ENCODE measurements at places on chromosomes 16 and 17.

DNA sequence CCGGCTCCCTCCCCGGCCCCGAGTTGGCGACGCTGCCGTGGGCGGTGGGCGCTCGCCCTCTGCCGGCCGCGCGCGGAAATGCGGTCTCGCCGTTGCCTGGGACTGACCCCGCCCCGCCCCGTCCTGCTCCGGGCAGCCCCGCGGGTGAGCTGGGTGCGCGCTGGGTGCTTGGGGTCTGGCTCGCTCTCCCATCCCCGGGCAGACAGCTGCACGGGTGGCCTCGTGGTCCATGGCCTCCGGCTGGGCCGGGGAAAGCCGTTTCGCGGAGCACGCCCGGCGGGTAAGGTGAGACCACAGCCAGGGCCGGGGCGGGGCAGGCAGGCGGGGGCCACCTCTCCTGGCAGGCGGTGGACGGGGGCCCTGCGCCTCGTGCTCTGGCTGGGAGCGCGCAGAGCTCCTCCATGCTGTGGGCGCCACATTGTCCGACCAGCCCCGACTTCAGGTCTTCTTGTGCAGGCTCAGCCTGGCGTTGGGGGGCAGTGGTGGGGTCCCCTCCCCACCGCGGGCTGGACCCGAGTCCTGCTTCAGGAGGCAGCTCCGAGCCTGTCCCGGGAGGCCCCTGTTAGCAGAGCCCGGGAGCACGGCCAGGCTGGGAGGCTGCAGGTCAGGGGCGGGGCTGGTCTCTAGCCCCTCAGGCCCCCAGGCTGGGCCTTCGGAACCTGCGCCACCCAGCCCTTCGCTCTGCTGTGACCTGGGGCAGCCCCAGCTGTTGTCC is 7.0 kb upstream of the C1QTNF8 start:
- peak; percentile 39 for DNase-seq

DNA sequence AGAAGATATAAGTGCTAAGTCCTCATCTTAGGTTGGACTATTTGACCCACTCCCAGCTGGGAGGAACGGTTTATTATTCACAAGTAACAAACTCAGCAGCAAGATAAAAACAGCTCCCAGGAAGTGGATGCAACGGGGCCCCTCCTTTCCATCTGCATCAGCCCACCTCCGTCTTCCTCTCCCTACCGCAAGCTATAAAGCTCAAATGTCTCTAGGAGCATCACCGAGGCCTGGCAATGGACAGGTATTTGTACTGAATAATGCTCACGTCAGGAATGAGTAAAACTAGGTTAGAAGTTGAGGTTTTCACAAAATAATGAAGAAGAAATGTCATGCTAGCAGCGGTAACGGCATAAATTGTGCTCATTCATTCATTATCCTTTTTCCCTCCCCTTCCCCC is 408.7 kb upstream of the PSMD7 start:
- DNase-seq, result no peak

GRCh38 chr16:18018376-18018775 is 318.2 kb downstream of the NPIPA8 start:
- no peak for DNase-seq

- peak; percentile 51 for DNase-seq
These were observed 1.7 kb downstream of the MYOCD start for GRCh38 chr17:12667299-12667958.

DNA sequence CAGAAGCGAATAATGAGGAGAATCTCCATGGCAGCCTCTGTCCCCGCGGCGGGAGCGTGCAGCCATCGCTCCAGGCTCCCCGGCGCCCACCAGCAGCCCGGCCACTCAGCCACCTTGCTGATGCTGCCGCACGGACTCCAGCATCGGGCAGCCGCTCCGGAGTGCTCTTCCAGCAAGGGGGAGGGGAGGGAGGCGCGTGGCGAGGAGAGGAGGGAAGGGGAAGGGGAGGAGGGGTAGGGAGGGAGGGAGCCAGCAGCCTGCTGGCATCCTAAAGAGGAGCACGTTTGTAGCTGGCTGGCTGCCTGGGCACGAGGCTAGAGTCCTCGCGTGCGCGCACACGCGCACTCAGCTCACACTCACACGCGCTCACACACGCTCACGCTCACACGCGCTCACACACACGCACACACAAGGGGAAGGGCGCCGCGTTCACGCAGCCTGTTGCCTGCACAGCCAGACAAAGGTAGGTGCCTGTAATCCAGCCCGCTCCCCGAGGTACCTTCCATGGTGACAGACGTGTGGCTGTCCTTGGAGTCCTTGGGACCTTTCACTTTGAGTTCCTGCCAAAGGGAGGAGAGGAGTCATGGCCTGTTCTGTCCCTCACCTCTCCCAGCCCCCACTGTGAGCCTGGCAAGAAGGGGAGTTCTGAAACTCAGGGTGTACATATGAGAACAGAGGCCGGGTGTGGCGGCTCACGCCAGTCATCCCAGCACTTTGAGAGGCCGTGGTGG is 82.1 kb downstream of the TIMM22 start:
- no peak for DNase-seq

DNA sequence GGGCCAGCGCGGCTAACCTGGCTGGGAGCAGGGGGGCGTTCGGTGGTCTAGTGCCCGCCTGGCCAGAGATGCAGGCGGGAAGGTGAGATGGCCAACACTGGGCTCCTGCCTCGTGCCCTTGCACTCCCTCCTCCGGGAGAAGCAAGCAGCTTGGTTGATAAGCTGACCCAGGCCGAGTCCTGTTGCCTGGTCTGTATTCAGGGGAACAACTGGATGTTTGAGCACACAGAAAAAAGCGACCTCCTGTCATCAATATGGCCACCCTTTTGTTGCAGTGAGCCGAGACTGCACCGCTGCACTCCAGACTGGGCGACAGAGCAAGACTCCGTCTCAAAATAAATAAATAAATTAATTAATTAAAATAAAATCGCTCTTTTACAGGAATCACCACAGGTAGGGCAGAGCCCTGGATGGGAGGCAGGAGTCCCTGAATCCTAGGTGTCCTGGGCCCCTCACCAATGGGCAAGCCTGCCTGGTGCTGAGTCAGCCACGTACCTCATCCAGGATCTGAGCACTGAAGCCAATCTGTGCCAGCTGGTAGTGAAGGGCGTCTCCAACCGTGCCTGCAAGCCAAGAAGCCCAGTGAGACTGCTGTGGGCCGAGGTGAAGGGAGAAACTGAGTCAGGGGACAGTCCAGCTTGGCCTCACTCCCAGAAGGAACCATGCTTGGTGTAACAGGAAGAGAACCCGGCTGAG is 31.8 kb downstream of the HASPIN start:
- DNase-seq, result no peak

GRCh38 chr16:66881014-66881417 is 701 bp downstream of the PDP2 start:
- no peak for DNase-seq

DNA sequence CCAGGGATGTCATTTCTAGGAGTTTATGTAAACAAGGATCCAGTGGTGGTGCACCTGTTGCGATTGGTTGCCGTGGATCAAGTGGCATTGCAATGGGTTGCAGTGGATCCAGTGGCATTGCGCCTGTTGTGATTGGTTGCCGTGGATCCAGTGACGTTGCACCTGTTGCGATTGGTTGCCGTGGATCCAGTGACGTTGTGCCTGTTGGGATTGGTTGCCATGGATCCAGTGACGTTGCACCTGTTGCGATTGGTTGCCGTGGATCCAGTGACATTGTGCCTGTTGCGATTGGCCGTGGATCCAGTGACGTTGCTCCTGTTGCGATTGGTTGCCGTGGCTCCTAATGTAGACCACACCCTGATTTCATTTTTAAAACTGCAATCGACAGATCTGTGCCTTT is 56.2 kb upstream of the CRISPLD2 start:
- DNase-seq, result no peak

DNA sequence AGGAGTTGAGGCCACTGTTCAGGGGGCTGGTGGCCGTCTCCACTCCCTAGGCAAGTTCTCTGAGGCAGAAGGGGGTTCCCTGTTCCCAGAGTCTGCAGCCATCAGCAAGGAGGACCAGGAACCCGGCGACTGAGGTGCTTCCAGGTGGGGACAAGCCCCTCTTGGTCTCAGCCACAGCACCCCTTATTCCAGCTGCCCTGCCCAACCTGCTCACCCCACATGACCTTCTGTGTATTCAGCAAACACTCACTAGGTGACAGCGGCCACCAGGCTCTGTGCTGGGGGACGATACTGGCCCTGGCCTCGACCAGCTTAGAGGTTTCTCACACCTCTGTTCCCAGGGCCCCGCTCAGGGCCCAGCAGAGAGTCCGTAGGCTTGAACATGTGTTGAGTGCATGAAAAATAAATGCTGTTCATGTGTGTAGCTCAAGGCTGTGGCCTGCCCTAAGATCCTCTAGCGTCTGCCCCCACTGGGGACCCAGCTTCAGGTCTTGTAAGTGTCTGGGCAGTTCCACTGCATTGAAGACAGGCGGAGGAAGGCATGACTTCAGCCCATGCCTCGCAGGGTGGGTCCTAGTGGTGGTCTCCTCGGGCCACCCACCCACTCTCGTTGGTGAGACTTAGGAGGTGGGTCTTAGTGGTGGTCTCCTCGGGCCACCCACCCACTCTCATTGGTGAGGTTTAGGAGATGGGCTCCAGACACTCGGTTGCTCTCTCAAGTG is 44.2 kb downstream of the NT5M start:
- DNase-seq, result no peak

GRCh38 chr16:56347166-56347565 is 78.2 kb downstream of the AMFR start:
- no peak for DNase-seq

DNA sequence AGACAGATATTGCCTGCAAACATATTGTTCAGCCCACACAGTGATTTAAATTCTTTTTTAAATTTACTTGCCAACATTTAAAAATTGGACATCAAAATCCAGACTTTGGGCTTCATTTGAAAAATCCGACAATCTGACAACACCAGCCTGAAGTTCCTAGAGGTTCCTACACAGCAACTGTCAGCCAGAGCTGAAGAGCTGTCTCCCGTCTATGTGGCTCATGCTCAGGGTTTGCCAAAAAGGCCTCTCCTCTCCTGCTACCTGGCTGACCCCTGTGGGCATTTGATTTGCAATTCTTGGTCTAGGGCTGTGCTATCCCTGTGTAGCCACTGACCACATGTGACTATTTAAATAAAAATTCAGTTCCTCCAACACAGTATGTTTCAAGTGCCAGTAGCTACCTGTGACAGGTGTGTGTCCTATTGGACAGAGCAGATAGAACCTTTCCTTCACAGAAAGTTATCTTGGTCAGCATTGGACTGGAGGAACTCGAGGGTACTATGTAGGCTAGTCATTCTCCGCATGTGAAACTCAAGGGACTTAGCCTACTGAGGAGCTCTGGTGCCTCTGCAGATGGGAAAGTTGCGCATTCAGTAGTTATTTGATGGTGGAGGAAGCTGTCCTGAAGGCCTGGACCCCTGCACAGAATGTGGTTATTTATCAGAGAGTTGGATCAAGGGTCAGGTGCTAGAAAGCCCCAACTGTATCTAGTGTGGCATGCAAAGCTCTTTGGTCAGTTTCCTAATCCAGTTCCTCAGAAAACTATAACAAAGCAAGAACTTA is 2.7 kb downstream of the LYRM1 start:
- DNase-seq, result no peak

GRCh38 chr17:83125515-83126274 is 46.3 kb downstream of the METRNL start:
- peak; percentile 80 for DNase-seq

DNA sequence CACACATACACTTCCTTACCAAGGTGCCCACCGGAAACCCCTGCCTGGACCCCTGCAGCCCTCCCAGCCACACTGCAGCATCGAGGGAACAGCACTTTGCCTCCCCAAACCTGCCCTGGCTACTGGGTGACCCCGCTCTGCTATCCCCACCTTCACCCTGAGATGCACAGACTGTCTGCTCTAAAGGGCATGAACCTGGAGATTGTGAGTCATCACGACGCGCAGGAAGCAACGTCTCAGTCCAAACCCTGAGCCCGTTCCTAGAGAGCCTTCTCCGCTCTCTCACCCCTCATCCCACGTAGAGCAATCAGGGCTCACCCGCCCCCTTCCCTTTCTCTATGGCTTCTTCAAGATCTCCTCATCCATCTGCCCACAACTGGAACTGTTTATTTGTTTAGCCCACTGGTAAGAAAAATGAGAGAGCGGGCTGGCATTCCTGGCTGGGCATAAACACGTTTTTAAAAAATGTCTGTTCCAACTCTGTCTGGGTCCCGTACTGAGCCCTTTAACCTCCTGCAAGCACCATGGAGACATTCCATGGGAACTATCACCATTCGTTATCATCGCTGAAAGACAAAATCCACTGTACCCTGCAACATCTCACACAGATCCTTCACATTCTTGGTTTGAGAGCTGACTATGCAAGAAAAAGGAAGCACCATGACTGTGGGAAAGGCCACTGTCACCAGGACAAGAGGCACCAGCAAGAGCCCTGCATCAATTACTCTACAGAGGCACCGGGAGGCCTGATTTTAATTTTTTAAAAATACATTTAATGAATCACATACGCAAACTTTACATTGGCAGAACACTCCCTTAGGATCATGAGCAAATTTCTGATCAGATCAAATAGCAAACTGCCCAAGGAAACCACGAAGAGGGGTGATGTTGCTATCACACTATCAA is 28.2 kb downstream of the ZFHX3 start:
- DNase-seq, result peak; percentile 80

- DNase-seq, result no peak
These were observed 119.2 kb upstream of the NETO2 start for GRCh38 chr16:47262938-47263337.

- DNase-seq, result no peak
These were observed 2.3 kb downstream of the ORC6 start for GRCh38 chr16:46691726-46692125.

DNA sequence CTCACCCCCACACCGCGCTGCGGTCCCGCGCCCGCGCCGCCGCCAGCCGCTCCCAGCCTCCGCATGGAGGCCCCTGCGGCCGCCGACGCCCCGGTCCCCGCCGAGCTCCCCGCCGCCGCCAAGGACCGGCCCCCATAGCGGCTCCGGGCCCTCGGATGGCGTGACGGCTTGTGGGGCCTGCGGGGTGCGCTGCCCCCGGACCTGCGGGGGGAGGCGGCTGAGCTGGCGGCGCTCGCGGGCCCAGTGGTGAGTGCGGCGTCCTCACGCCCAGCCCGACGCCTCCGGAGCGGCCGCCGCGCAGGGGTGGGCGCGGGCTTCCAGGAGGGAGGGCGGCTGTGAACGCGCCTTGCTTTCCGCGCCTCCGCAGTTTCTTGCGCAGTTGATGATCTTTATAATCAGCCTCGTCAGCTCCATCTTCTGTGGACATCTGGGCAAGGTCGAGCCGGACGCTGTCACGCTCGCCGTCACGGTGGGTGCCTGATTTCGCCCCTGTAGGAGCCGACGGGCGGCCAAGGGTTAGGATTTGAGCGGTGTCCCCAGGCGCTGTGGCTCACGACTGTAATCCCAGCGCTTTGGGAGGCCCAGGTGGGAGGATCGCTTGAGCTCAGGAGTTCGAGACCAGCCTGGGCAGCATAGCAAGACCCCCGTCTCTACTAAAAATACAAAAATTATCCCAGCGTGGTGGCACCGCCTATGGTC is 46.4 kb downstream of the SLC47A1 start:
- DNase-seq, result no peak

GRCh38 chr16:75593825-75594820 is 27.9 kb downstream of the GABARAPL2 start:
- DNase-seq, result peak; percentile 74

GRCh38 chr16:278863-279366 is 1.5 kb upstream of the ARHGDIG start:
- peak; percentile 54 for DNase-seq

- DNase-seq, result no peak
These were observed 14.8 kb upstream of the TRAP1 start for GRCh38 chr16:3732171-3732570.

- DNase-seq, result no peak
These were observed 3.2 kb upstream of the PABPN1L start for GRCh38 chr16:88869673-88869980.
